ENCODE measurements at places on chromosomes 6 and 20.

DNA sequence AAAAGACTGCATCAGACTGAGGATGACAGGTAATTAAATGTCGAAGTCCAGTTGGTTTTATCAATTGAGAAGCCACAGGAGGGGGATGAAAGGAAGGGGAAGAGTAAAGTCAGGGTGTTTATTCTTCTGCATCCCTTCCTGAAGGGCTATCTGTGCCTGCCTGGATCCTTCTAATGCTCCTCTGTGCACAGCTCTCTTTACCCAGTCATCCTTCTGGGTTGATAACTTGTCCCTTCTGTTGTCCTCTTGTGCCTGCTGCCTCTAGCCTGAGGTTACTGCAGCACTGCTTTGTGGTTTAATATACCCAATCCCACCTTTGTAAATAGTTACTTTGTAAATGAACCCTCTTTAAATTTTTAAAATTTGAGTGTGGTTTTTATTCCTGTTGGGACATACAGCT, 1127.3 kb downstream of the EPHA7 start:
- no peak for DNase-seq

- no peak for DNase-seq
These were observed 7.4 kb downstream of the FRMD1 start for GRCh38 chr6:168071620-168072019.

DNA sequence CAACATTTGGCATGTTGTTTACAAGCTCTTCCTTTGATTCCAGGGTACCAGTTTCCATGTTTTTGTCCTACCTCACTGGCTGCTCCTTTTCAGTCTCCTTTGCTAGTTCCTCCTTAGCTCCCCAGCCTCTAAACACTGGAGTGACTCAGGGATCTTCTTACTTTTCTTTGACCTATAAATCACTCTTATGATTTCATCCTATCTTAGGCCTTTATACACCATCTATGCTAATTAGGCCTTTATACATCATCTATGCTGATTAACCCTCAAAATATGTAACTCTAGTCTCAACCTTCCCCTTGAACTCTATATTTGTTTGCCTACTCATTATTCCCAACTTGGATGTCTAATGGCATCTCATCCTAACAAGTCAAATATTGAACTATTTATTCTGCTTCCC, 9.5 kb downstream of the TMEM30A start:
- DNase-seq, result peak; percentile 15

DNA sequence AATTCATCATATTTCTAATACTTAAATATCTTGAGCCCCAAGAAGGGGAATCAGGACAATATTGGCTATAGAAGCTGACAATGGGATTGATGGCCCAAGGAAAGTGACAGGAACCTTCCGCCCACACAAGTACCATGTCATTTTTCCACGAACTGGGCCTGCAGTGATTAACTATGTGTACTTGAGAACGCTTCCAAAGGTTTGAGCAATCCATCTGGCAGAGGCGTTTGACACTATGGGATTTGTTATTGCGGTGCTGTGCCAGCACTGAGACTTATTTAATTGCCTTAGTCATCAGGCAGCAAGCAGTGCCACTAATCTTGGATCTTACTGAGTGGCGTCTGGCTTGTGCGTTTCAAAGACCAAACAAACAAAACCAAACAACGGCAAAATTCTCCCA, 135.6 kb upstream of the UST start:
- no peak for DNase-seq

GRCh38 chr6:117538615-117539014, 56.1 kb downstream of the DCBLD1 start:
- DNase-seq, result no peak

GRCh38 chr20:2687514-2687913, 5.1 kb upstream of the EBF4 start:
- DNase-seq, result no peak

DNA sequence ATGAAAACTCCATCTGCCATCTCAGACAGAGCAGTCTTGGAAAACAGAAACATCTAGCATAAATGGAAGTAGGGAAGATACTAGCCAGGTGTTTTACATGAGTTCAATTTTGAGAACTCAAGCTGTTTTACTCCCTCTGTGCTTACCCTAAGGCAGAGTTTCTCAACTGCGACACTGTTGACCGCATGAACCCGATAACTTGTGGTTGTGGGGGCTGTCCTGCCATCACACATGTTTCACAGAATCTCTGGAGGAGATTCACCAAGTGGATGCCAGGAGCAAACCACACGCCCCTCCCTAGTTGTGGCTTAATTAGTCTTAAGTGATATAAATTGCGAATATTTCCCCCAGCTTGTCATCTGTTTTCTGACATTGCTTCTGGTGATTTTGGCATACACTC, 2.3 kb upstream of the SERPINB6 start:
- DNase-seq, result no peak

GRCh38 chr6:148693882-148694484, 52.8 kb upstream of the UST start:
- DNase-seq, result no peak

DNA sequence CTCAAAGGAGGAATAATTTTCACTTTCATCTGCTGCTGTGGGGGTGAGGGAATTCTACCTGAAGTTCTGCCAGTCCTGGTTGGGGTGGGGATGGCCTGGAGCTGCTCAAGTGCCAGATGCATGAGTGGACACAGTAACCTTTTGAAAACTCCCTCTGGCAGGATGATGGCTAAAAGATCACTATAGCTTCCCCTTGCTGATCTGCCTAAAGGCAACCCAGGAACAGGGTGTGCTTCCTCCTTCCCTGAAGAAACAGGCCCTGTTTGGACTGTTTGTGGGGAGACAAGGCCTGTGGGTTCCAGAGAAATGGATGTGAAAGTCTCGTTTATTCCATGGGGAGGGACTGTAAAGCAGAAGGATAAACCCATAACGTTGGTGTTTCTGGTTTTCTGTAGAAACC, 176.9 kb downstream of the DTNBP1 start:
- no peak for DNase-seq

- DNase-seq, result no peak
These were observed 6.9 kb upstream of the PHACTR1 start for GRCh38 chr6:12709556-12710232.

- no peak for DNase-seq
These were observed 16.9 kb upstream of the ZSCAN9 start for GRCh38 chr6:28208111-28208659.

DNA sequence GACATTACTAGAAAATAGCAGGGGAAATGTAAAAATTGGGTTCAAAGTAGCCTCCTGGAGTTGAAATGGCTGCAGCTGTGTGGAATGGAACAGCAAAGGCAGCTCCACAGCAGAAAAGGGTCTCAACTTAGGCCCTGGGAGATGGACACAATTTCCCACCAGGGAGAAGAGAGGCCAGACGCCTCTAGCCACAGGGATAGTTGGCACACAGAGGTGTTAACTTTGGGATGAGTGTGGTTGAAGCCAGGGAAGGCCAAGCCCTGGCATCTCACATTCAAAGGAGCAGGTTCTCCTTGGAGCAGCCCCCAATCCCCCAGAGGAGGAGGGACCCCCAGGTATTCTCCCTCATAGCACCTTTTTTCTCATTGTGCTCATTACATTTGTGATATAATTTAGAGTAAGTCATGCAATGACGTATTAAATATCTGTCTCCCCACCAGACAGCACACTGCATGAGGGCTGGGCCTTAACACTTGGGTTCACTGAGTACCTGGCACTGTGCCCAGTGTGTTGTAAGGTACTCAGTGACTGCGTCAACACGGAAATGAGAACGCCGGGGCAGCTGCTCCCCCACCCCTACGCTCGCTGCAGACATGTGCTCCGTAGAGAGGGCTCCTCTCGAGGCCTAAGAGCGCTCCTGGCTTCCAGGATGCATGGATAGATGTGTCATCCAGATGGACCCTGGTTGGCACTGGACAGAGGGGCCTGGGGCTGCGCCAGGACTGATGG, 76.0 kb upstream of the CD93 start:
- no peak for DNase-seq

GRCh38 chr6:17653198-17653882, 53.2 kb downstream of the FAM8A1 start:
- DNase-seq, result no peak

Data from SW 1271 (cell line).